ENCODE measurements at places on chromosomes 16 and 17. TPM values are rescaled to one million over a fixed set of nuclear protein-coding genes. Genes with fewer than 3 reads are reported as not detected.

Gene PYDC1
- not detected for total RNA-seq

Gene USP43
- not detected for total RNA-seq

Gene GJD3
- 2.5 TPM for total RNA-seq

Gene KCNH4
- 0.17 TPM for total RNA-seq

Gene RGS11
- total RNA-seq = 9.2 TPM

Gene KRTAP17-1
- total RNA-seq = not detected

Gene KRTAP4-9
- not detected for total RNA-seq

Gene KRTAP16-1
- total RNA-seq = not detected

Gene DHRS7C
- not detected for total RNA-seq

Gene AANAT
- not detected for total RNA-seq

Gene CIBAR2
- not detected for total RNA-seq

Gene RAB37
- 1.5 TPM for total RNA-seq

Gene AATK
- 14.5 TPM for total RNA-seq

Gene ZNF689
- 10.0 TPM for total RNA-seq

Gene NATD1
- 15.0 TPM for total RNA-seq

Gene MARCHF10
- not detected for total RNA-seq

Gene OR1A1
- not detected for total RNA-seq

Gene RNF222
- total RNA-seq = not detected

Gene DHX58
- total RNA-seq = 16.6 TPM

Measured in gastroesophageal sphincter (tissue), 4 donors.